ENCODE measurements at places on chromosomes 16 and 17.

GRCh38 chr17:11889266-11889665 is 108.0 kb downstream of the ZNF18 start:
- no peak for DNase-seq

DNA sequence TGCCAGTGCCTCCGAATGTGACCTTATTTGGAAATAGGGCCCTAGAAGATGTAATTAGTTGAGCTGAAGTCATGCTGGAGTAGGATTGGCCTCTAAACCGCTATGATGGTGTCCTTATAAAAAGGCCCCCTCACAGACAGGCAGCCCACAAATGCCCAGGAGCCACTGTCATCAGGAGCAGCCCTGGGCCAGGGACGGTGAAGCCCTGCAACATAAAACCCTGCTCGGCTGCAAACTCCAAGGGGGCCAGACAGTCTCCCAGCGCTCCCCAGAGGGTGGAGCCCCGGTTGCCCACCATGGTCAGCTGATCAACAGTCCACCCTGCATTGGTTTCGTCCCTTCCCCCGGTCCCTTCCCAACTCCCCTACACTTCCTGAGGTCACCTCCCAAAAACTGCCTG is 351.7 kb downstream of the FOXL1 start:
- DNase-seq, result no peak

DNA sequence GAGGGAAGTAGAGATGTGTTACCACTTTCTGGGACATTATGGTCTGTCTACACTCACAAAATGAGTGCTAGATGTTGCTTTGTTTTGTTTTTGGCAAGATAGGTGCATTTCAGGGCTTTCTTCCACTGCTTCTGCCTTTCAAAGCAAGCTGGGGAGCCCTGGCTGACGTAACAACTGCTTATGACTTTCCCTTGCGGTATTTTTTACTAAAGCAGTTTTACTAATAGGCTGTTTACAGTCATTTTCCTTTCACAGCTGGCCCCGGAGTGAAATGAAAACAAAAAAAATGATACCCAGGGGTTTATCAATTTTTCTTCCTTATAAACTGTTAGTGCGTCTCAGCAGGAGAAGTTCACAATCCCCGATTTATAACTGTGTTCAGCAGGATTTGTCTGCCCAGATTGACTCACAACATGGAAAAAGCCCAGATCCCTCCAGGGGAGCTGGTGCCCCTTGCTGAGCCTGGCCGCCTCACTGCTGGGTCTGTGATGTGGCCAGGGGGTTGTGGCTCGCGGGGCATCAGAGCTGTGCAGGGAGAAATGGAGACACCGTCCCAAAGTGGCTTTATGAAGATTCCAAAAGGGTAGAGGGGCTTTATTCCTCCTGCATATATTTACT is 184.4 kb upstream of the HS3ST3A1 start:
- peak; percentile 26 for DNase-seq

DNA sequence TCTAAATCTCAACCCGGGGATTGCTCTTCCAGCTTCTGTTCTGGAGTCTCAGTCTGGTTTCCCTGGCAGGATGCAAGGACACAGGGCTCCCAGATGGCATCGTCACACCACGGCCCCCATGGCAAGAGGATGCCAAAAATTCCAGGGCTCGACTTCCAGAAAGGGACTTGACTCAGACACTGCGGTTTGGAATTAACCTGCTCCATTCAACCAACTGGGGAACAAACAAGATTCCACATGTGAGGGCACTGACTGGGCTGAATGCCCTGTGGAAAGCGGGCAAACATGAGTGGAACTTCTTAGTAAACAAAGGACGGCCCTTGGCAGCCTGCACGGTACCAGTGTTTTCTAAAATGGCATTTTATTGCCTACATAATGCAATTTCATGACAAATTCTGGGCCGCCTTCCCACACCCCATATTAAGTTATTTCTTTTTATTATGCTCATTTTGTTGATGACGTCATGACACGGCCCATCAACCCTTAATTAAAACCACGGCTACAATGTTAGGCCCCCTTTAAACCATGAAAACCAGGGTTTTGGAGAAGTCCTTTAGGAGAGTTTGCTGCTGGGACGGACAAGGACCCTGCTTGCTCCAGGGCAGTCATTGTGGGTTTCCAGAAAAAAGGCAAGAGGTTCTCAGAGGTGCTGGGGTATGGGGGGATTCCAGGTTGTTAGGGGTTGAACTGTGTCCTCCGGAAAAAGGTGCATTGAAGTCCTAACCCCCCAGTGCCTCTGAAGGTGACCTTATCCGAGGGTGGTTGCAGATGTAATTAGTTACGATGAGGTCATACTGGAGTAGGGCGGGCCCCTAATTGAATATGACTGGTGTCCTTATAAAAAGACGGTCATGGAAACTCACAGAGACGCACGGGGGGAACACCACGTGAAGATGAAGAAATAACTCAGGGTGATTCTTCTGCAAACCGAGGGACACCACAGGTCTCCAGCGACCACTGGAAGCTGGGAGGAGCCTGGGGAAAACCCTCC is 205.6 kb downstream of the FOXL1 start:
- no peak for DNase-seq

- no peak for DNase-seq
These were observed 3.3 kb downstream of the RARA start for GRCh38 chr17:40312131-40312731.

GRCh38 chr17:21168555-21168865 is 41.7 kb downstream of the DHRS7B start:
- no peak for DNase-seq

- peak; percentile 75 for DNase-seq
These were observed 16.3 kb downstream of the NACA2 start for GRCh38 chr17:61574542-61575351.

DNA sequence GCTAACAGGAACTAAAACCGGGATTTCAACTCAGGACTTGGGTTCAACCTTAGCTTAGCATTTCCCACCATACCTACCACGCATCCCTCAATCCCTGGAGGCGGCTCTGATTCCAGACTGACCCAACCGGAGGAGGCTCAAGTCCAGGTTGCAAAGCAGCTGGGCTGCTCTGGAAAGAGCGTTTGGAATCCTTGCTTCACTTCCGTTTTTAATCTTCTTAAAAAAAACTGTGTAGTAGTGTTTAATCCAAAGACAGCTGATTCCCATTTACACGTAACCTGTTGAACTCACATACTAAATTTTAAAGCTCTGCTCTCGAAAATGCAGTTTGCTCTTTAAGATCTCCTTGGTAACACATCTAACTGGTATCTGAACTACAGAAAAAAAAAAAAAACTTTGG is 50.0 kb downstream of the NXN start:
- no peak for DNase-seq

DNA sequence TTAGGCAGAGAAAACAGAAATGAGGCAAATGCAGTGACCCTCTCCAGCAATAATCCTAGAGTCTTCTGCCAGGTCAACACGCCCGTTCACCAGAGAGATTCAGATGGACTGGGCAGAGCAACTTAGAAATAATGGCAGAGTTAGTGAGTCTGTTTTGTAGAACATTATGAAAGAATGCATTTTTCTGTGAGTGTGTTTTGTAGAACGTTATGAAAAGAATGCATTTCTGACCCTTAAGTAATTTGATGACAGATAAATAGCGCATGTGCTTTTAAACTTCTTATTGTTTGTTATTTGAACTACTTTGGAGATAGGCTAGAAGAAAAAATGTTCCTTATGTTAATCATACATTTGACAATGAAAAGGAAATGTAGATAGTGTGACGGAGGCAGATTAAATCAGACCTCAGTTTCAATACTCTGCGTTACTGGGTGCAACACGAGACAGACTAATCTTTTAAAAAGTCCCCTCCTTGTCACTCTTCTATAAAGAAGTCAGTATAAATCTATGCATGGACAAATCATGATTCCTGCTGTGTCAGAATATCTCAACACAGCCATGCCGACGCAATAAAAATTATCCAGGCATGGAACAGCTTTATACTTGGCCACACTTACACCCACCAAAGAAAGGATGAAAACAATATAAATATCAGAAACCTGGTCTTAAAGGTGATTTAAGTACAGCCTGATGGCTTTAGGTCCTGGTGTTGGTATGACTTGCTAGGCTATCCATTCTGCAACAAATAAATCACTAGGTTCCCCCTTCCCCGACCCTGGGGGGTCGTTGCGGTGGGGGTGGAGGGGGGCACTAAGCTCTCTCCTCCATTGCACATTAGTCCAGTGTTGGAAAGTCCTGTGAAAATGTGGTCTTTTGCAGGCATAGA is 47.8 kb downstream of the MARCHF10 start:
- DNase-seq, result no peak

GRCh38 chr17:39632153-39632941 is 4.6 kb upstream of the STARD3 start:
- no peak for DNase-seq

- DNase-seq, result no peak
These were observed 38.3 kb upstream of the CRHR1 start for GRCh38 chr17:45745601-45746494.

DNA sequence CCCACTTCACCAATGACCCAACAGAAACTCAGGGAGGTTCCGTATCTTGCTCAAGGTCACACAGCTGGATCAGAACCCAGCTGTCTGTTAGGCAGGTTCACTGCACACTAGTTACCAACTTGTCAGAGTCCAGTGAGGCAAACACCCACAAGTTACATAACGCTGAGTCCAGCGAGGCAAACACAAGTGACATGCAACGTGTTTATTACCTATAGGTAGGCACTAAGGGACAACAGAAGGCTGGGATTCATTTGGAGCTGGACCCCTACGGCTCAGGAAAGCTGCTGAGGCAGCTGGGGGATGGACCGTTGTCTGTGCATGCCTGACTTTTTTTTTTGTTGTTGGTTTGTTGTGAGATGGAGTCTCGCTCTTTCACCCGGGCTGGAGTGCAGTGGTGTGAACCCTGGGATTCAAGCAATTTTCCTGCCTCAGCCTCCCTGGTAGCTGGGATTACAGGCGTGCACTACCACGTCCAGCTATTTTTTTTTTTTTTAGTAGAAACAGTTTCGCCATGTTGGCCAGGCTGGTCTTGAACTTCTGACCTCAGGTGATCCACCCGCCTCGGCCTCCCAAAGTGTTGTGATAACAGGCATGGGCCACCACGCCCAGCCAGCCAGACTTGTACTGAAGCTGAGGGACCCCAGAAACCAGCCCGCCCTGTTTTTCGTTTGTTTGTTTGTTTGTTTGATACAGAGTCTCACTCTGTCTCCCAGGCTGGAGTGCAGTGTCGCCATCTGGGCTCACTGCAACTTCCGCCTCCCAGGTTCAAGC is 1.9 kb upstream of the RSAD1 start:
- no peak for DNase-seq

DNA sequence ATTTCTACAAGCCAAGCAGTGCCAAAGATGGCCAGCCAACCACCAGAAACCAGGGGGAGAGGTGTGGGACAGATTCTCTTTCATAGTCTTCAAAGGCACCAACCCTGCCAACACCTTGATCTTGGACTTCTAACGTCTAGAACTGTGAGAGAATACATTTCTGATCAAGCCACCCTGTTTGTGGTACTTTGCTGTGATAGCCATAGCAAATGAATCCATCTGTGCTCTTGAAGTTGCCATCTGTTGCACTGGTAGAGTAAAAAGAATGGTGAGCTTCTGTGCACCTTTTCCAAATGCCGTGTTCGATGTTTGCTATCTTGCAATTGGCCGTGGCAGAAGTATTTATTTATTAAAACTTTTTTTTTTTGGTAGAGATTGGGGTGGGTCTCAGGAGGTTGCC is 16.7 kb upstream of the ADGRG1 start:
- no peak for DNase-seq

DNA sequence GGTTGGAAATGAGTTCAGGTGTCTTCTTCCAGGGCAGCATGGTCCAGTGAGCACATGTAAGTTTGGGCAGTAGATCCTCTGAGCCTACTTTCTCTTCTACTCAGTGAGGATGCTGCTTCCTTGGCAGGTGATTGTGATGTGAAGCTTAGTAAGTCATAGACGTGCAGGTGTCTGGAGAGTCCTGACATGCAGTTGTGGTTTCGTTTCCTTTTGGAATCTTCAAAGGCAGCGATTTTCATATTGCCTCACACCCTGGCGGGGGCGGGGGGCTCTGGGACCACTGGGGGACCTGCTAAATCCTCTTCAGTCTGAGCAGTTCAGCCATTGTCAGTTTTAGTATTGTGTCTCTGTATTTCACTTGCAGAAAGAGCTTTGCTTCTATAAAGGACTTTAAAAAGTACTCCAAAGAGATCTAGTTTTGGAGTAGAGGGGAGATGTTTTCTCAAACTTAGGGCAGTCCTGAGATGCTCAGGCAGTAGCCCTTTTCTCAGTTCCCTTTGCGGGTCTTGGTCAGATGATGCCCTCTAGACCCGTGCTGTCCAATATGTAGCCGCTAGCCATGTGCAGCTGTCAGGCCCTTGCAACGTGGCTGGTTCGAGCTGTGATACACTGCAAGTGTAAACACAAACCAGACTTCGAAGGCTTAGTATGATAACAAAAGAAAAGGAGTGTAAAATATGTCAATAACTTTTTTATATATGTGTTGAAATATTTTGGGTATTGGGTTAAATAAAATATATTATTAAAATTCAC is 4.0 kb upstream of the CDK5R1 start:
- no peak for DNase-seq

GRCh38 chr16:68728523-68728922 is 8.6 kb upstream of the CDH1 start:
- no peak for DNase-seq

DNA sequence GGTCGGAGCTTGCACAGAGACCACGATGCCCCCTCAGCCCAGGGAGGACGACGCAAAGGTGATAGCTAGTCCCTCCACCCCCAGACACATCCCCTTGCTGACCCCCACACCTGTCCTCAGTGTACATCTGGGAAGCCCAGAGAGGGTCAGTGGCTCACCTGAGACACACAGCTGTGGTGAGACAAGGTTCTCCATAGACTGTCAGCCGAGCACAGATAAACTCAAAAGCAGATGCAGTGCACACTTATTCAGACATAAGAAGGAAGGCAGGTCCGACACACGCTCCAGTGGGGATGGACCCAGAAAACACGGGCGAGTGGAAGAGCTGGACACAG is 19.6 kb downstream of the CBFA2T3 start:
- DNase-seq, result no peak

- no peak for DNase-seq
These were observed 2.4 kb upstream of the MED13 start for GRCh38 chr17:62067165-62068145.
